ENCODE measurements at places on chromosomes 1 and 21.

- DNase-seq, result peak; percentile 75
Observed at GRCh38 chr1:233252441-233252840, 43.1 kb downstream of the PCNX2 start.

- DNase-seq, result no peak
Observed at GRCh38 chr1:231465051-231465450, 43.0 kb upstream of the EGLN1 start.

DNA sequence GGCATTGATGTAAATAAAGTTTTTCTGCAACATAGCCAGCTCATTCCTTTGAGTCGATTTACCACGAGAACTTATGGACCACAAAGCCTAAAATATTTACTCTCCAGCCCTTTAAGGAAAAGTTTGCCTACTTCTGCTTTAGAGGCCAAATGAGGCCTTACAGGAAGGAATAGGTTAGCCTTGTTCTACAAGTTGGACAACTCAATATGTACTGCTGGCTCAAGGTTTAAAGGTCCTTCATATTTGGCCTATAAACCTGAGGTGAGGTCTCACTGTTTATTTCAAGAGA is 144.5 kb upstream of the DNAH14 start:
- DNase-seq, result peak; percentile 67

DNA sequence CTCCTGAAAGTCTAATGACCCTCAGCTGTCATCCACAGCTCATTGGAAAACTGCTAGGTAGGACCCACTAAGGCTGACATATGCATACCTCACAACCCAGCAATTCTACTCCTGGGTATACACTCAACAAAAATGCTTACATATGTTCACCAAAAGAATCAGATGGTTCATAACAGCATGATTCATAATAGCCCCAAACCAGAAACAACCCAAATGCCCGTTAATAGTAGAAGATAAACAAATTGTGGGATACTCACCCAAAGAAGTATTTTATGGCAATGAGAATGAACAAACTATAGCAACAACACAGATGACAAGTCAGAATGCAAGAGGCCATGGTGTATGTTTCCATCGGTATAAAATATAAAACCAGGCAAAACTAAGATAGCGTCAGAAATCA is 124.6 kb downstream of the HLCS start:
- DNase-seq, result no peak

GRCh38 chr1:46070164-46070814 is 62.1 kb downstream of the PIK3R3 start:
- DNase-seq, result peak; percentile 93

GRCh38 chr1:235866205-235866912 is at the start of gene LYST:
Gene LYST, minus strand, starts transcription at chr1:235866906. Its CDS starts 36,489 bp downstream, at chr1:235830417.
- no peak for DNase-seq

- no peak for DNase-seq
Observed at GRCh38 chr21:44548922-44549321, 2.4 kb downstream of the KRTAP10-2 start.

DNA sequence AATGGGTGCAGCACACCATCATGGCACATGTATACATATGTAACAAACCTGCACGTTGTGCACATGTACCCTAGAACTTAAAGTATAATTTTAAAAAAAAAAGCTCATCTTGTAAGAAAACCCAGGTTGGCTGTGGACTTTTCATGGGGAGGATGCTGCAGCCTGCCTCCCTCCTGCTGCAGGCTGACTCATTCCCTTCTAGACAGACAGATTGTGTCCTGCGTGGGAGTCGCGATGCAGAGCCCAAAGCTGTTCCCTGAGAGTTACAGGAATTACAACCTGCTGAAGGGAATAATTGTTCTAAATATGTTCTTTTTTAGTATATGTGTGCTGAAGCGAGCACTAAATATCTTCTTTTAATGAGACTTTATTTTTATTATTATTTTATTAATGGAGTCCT is 93.2 kb downstream of the TBX19 start:
- no peak for DNase-seq

DNA sequence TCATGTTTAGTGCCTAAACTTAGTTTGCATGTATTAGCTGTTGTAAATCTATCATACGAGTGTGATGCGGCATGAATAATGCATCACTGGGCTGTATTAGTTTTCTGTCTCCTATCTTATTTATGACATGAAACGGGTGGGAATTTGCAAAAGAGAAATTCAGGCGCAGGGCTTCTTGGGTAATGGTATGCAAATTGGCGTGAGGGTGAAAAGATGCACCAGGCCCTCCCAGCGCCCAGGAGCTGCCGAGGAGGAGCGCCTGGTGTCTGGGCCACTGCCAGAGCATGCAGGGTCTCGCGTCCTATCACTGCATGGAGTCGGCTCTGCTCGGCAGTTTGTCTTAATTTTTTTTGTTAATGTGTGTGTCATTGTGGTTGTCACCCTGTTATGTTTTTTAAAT is 82.9 kb upstream of the ACTL8 start:
- no peak for DNase-seq

DNA sequence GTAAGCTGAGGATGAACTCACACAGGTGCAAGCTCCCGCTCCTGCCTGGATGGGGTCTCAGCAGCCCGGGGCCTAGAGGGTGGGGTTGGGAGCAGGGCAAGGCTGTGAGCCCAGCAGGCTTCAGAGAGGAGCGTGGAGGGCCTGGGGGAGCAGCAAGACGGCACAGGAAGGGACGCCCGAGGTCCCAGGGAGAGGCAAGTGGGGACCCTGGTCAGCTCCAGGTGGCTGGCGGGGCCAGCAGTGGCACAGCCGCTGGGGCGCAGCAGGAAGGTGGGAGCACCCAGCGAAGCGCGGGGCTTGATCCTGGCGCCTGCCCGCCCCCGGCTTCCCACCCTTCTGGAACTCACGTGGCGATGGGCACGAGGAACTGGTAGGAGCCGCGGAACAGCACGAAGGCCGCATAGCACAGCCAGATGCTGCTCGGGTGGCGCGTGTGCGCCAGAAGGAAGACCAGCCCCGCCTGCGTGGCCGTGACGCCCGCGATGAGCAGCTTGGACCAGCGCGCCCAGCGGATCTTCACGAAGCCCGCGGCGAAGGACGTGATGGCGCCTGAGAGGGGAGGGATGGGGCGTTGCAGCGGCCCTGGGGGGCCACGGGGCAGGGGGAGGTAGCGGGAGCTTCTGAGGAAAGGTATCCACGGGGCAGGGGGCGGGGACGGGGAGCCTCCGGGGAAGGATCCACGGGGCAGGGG is 11.7 kb downstream of the SLC19A1 start:
- DNase-seq, result no peak

- peak; percentile 24 for DNase-seq
Observed at GRCh38 chr1:19014765-19015164, 58.3 kb upstream of the IFFO2 start.

- DNase-seq, result peak; percentile 68
Observed at GRCh38 chr1:206682111-206682510, 2.6 kb upstream of the MAPKAPK2 start.

DNA sequence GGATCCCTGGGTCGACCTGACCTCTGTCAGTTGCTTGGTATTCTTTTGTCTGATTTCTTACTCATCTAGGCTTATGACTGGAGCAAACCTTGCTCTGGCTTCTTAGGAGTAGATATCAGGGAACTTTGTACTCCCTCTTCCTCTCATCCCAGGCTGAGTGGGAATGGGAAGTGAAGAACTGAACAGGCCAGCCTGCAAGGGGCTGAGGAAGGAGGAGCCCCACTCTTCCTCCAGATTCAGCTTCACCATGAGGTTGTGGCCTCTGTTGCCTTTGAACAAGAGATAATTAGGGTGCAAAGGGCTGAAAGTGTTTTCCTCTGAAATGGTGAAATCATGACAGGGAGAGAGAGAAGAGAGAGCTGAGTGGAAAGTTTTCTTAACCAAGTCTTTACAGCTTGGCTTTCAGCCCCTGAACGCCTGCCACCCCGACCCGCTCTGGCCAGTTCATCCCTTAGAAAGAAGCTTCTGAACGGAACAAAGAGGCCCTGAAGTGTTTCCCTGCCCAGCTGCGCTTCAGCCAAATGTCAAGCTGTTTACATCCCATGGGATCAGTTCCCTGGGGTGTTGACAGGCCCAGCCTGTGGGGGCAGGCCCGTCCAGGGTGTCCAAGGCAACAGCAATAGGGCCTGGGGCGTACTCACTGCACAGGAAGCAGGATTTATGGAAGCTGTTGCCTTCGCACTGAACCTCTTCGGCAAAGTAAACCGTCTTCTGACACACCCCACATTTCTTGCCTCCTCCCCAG is 11.2 kb downstream of the CSRP1 start:
- no peak for DNase-seq

DNA sequence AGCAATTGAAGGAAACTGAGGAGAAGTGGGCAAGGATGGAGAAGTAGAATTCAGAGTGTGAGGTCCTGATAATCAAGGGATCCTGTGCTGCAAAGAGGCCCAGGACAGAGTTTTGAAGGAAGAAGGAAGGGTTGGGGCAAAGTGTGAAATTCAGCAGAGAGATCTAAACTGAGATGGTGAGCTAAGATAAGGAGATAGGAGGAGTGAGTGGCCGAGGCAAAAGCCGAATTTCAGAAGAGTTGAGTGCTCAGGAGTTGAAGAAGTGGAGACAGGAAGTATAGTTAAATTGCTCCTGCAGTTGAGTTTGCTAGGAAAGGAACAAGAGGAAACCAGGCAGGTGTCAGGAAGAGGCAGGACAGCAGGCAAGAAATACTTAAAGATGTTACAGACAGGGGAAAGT is 16.4 kb upstream of the MAPKAPK2 start:
- no peak for DNase-seq

- no peak for DNase-seq
Observed at GRCh38 chr1:159927849-159928431, 2.6 kb upstream of the TAGLN2 start.

- no peak for DNase-seq
Observed at GRCh38 chr1:21901473-21901847, 35.6 kb downstream of the HSPG2 start.

- no peak for DNase-seq
Observed at GRCh38 chr1:116915086-116915661, 5.5 kb downstream of the PTGFRN start.

GRCh38 chr21:26835027-26835713 is 10.0 kb downstream of the ADAMTS1 start:
- DNase-seq, result peak; percentile 7

DNA sequence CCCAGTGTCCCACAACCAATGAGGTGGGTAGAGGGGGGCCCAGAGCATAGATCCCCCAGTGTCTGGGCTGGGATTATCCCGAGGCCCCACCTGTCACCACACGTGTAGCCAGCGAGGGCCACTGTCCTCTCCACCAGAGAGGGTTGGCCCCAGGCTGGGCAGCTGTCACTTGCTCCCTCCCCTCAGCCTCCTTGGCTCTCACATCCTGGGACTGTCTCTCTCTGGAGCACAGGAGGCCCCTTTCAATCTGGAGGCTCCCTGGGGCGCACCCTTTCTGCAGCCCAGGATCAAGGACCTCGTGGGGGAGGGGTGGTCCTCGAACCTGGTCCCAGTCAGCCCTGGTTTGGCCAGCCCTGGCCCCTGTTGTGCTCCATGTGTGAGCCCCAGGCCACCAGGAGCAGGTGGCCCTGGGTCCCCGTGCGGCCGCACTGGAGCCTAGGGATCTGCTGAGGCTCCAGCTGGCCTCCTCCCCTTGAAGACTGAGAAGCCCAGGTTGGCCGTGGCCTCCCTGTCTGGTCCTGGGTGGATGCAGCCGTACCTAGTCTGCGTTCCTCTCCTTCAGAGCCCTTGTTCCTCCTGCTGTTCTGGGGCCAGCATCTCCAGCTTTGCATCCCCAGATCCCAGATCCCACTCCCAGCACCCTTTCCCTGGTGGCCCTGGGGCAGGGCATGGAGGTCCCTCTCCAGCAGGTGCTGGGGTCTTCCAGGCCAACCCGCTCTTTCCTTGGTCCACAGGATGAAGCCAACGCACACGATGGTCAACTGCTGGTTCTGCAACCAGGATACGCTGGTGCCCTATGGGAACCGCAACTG is 6.7 kb downstream of the TMEM201 start:
- no peak for DNase-seq

DNA sequence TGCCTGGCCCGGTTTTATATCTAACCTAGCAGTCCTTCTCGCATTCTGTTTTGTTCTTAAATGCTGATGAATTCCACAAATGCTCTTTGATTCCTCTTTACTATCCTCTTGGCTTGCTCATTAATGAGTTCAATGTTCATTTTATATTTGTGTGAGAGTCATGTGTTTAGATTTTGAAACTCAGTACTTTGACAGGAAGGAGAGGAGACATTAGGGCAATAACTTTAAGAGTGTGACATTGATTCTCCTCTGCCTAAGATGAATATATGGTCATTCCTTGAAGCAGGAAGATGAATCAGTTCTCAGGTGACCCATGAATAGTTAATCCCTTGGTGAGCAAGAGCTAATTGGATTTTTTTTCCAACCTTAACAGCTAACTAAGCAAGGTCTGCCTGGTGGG is 84.1 kb downstream of the MRPS6 start:
- DNase-seq, result no peak

DNA sequence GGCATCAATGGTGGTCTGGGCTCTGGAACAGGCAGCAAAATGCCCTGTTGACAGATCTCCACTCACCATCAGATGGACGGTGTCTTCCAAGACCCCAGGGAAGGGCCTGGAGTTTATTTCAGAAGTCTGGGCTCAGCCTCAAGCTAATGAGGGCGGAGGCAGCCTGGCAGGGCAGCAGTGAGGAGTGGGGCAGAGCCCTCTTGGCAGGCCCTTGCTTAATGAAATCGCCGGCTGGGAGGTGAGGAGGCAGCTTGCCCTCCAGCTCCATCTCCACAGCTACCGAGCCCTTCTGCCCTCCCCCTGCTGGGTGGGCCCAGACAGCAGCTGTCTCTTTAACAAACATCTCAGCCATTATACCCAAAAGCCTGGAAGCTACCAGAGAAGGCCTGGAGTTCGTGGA is 22.0 kb upstream of the GRIK3 start:
- DNase-seq, result no peak

GRCh38 chr1:26630634-26631033 is 65.2 kb upstream of the ARID1A start:
- DNase-seq, result no peak
